Stimulated activated CD4-positive, alpha-beta T cell treated with anti-CD3 and anti-CD28 coated beads, Interleukin-2, amount 100 ng/mL, for 4 hours (primary cell): ENCODE measurements at places on chromosomes 7 and 10.

- DNase-seq, result no peak
Measured at GRCh38 chr7:74395745-74396311, 57.9 kb upstream of the GTF2IRD1 start.

DNA sequence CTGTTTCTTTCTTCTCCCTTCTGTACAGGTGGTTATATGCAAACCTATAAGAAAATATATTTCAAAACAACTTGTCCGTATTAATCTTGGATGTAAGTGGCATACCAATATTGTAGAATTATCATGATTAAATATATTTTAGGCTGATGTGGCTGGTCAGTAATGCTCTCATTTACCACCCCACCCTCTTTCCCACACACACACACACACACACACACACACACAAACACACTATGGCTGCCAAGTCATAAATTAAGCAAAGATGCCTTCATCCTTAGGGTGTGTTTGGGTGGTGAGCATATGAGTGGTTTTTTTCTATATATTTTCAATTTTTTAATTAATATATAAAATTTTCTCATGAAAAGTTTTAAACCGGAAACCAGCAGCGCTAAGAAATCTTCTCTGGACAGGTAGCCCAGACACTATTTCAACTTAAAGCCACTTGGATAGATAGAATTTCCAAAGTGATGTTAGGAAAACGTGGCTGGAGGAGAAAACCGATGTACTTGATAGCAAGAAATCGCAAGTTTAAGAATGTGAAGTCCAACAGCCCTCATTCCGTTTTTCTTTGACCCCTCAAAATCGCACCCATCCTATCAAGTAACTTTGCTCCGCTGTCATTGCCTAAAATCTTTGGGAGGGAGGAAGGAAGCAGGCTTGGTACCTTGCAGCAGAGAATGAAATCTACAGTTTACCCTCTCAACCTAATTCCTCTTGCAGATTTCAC, 171.7 kb downstream of the FAM107B start:
- DNase-seq, result no peak

DNA sequence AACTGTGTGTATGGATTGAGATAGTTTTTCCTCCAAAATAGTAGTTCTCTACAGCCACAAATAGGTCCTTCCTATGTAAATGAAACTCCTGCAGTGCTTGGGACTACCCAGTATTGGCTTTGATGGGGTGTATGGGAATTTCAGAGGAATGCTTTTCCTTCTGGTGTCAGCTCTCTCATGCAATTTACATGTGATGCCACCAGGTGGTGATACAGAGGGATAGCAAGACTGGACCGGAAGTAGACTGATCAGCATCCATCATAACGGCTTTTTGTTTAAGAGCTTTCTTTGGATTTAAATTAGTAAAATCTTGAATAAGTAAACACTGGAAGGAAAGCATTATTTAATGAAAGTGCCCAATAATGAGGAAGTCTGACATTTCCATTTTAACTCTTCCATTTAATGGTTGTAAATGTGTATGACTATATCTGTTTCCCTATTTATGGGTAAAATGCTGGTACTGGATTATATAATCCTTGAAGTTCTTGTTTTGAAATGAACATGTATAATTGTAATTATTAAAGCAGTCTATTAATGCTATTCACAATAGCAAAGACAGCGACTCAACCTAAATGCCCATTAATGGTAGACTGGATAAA, 22.7 kb downstream of the DYNC1I1 start:
- DNase-seq, result no peak

GRCh38 chr7:33892945-33893344, 12.4 kb upstream of the BMPER start:
- DNase-seq, result no peak

DNA sequence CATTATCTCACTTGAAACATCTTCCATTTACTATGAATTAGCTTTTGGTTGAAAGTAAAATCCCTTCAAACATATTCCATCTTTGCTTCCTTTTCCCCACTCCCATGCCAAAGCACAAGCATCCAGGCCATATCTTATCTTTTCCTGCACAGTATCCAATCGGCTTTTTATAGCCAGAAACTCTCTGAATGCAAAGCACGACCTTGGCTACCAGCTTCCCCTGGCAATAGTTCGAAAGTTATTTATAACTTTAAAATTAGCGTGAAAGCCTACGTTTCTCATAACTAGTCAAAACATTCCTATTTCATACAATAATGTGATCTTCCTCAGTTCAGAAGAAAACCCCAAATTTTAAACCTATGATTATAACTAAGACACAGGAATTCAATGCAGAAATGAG, 440 bp downstream of the CTNNA3 start:
- DNase-seq, result no peak

DNA sequence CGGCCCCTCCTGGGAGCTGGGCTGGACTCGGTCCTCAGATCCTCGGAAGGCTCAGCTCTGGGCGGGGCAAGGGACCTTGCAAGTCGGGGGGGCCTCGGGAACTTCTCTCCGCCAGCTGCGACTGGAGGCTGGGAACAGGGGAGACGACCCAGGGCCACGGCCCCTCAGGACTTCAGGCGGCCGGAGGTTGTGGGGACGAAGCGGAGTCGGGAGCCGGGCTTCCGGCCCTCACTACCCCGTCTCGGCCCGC, 2.6 kb downstream of the ADIRF start:
- no peak for DNase-seq

GRCh38 chr10:27578316-27578715, 74.2 kb downstream of the RAB18 start:
- no peak for DNase-seq

- no peak for DNase-seq
Measured at GRCh38 chr7:20713792-20714191, 72.9 kb downstream of the SP8 start.

DNA sequence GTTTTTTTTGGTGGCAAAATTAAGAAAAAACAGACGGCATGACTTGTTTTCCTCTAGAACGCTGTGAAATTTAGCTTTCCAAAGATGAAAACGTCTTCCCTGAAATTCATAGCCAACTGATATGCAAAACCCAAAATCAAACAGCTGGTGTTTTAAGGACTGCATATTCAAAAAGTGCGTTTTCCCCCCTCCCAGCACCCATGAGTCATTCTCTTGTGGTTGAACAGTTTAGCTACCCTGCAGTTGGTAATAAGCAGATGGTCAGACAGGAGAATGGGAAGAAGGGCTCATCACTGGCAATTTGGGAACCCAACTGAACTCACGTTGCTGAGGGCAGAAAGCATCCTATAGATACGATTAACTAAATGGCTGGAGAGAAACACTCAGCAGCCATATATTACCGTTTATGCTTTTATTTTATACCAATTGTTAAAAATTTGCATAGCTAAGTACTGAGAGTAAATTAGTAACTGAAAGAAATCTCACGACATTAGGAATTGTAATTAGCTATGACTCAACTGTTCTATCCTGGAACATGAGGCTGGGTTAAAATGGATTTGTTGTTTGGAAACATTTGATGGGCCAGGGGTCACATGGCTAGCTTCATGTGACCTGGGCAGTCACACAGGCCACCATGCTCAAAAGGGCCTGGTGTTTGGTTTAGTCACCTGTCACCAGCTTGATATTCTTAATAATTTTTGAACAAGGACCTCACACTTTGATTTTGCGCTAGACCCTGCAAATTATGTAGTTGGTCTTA, 343.1 kb downstream of the PHTF2 start:
- DNase-seq, result no peak

GRCh38 chr10:28219251-28219650, 83.6 kb downstream of the MPP7 start:
- DNase-seq, result no peak

GRCh38 chr7:51785171-51785570, 468.6 kb upstream of the COBL start:
- no peak for DNase-seq

- no peak for DNase-seq
Measured at GRCh38 chr7:93823621-93824020, 66.9 kb downstream of the TFPI2 start.
